Fibroblast of lung (primary cell): ENCODE measurements at places on chromosomes 7 and 10. TPM values are rescaled to one million over a fixed set of nuclear protein-coding genes. Genes with fewer than 3 reads are reported as not detected.

SPDYE9 gene
- not detected in 2 replicates for total RNA-seq

SNX10 gene
- under 0.01 and 0.26 TPM in 2 replicates for total RNA-seq

IFIT2 gene
- total RNA-seq = 11.6 and 21.6 TPM in 2 replicates

C1GALT1 gene
- total RNA-seq = 12.3 and 17.0 TPM in 2 replicates

C10orf143 gene
- total RNA-seq = 0.51 and 2.0 TPM in 2 replicates

PRKAG2 gene
- total RNA-seq = 8.0 and 11.9 TPM in 2 replicates

NUTM2A gene
- 0.17 and 0.51 TPM in 2 replicates for total RNA-seq

CRTAC1 gene
- total RNA-seq = not detected in 2 replicates

CDK13 gene
- 76.3 and 76.8 TPM in 2 replicates for total RNA-seq

RET gene
- total RNA-seq = 0.77 and 0.83 TPM in 2 replicates

AMZ1 gene
- total RNA-seq = 0.26 and 0.33 TPM in 2 replicates

MOGAT3 gene
- total RNA-seq = not detected in 2 replicates

PLEKHS1 gene
- not detected in 2 replicates for total RNA-seq

SLC16A12 gene
- under 0.01 TPM in 2 replicates for total RNA-seq

ADARB2 gene
- total RNA-seq = not detected in 2 replicates

KEL gene
- under 0.01 TPM in 1 of 2 replicates, not detected in the other for total RNA-seq

SKIDA1 gene
- 0.50 and 0.51 TPM in 2 replicates for total RNA-seq

KAZALD1 gene
- total RNA-seq = 14.4 and 19.8 TPM in 2 replicates

DEPP1 gene
- 97.3 and 120 TPM in 2 replicates for total RNA-seq

AZGP1 gene
- not detected in 2 replicates for total RNA-seq

SORCS1 gene
- total RNA-seq = under 0.01 TPM in 1 of 2 replicates, not detected in the other

LEP gene
- 0.26 and 2.8 TPM in 2 replicates for total RNA-seq

CARD11 gene
- not detected in 2 replicates for total RNA-seq

OR9A4 gene
- total RNA-seq = not detected in 2 replicates

CALHM3 gene
- not detected in 2 replicates for total RNA-seq

JCAD gene
- total RNA-seq = 25.9 and 27.1 TPM in 2 replicates

ZNF775 gene
- total RNA-seq = 7.7 and 9.6 TPM in 2 replicates

ADRB1 gene
- total RNA-seq = not detected in 2 replicates

PTF1A gene
- total RNA-seq = not detected in 2 replicates

RSPH10B gene
- under 0.01 and 0.66 TPM in 2 replicates for total RNA-seq

TMEM139 gene
- total RNA-seq = under 0.01 TPM in 1 of 2 replicates, not detected in the other

TAS2R41 gene
- not detected in 2 replicates for total RNA-seq

MLXIPL gene
- 0.51 TPM in 1 of 2 replicates, not detected in the other for total RNA-seq

C10orf53 gene
- not detected in 2 replicates for total RNA-seq

EGFR gene
- 36.0 and 55.3 TPM in 2 replicates for total RNA-seq

LOXL4 gene
- 52.6 and 73.0 TPM in 2 replicates for total RNA-seq

DOCK1 gene
- total RNA-seq = 74.7 and 91.0 TPM in 2 replicates

NPY gene
- total RNA-seq = not detected in 2 replicates

ZNF488 gene
- total RNA-seq = under 0.01 TPM in 1 of 2 replicates, not detected in the other

FAM25C gene
- total RNA-seq = not detected in 2 replicates
